ENCODE measurements at places on chromosomes 16 and 17.

- DNase-seq = peak; percentile 24
Observed at GRCh38 chr16:51696376-51696775, 545.3 kb upstream of the SALL1 start.

- DNase-seq = no peak
Observed at GRCh38 chr17:20997711-20998570, 44.9 kb downstream of the USP22 start.

- DNase-seq = no peak
Observed at GRCh38 chr17:76407509-76407908, 23.1 kb downstream of the SPHK1 start.

GRCh38 chr16:81696961-81697615 lies 82.0 kb upstream of the PLCG2 start:
- peak; percentile 65 for DNase-seq

DNA sequence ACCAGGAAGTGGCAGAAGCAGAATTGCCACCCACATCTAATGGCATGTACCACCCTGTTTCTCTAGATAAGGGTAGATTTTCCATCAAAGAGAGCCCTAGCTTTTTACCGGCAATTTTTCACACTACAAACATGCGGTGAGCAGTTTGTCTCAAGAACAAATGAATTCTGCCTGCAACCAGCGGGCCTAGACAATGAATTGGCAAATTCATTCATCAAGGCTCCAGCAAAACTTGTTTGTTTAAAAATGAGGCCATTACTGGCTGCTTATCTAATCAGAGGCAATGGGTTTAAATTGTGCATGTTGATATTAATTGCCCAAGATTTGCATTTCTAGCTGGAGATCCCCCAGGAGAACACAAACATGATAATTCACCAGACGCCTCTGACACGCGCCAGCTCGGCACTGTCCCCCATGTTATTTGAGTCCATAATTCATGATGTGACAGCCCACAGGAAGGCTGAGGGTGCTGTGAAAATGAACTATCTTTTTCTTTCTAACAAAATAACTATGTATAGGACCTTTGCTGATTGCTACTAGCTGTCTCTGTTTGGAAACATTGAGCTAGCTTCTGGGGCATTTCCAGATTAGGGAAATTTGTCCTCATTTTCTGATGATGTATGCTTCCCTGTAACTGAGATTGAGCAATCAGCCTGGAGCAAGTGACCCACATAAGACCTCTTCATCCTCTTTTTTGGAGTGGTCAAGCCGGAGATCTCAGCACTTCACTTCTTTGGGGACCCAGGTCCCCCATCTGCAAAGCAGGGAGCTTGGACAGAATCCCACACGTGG lies 80.8 kb downstream of the CNGB1 start:
- peak; percentile 49 for DNase-seq

- DNase-seq = peak; percentile 80
Observed at GRCh38 chr17:17440010-17440843, 36.6 kb upstream of the MED9 start.

- no peak for DNase-seq
Observed at GRCh38 chr17:15507896-15508295, 40.5 kb upstream of the CDRT4 start.

DNA sequence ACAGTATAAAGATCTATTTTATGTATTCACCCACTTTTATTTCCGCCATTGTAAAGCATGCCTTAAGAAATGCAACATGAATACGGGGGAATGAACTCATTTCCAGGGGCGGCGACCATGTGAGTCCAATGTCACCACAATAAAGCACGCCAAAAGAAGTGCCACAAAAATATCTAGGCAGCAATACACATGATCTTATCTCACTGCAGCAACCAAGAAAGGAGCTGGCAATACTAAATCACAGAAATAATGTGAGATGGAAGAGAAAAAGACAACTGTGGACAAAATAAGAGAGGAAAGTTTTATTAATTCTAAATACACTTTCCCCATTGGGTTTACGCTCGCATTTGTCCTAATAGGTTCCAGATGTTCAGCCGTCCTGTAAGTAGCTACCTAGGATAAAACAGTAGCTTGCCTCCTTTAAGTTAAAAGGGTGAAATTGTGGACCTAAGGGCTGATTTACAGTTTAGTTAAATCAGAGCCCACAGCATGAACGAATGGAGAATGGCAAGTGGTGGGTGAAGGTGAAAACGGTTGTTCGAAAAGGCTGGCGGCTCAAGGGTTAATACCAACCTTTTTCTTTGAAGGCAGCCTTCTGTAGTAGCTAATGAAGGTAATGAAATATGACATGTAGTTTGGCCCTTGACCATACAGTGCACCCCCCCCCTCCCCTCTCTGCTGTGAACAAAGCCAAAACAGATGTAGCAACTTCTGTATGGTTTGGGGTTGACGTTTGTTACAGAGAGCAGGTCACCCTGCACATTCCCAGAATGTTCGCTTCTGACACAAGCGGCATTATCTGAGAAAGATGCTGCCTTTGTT lies 504.2 kb upstream of the PSMD7 start:
- DNase-seq = no peak

DNA sequence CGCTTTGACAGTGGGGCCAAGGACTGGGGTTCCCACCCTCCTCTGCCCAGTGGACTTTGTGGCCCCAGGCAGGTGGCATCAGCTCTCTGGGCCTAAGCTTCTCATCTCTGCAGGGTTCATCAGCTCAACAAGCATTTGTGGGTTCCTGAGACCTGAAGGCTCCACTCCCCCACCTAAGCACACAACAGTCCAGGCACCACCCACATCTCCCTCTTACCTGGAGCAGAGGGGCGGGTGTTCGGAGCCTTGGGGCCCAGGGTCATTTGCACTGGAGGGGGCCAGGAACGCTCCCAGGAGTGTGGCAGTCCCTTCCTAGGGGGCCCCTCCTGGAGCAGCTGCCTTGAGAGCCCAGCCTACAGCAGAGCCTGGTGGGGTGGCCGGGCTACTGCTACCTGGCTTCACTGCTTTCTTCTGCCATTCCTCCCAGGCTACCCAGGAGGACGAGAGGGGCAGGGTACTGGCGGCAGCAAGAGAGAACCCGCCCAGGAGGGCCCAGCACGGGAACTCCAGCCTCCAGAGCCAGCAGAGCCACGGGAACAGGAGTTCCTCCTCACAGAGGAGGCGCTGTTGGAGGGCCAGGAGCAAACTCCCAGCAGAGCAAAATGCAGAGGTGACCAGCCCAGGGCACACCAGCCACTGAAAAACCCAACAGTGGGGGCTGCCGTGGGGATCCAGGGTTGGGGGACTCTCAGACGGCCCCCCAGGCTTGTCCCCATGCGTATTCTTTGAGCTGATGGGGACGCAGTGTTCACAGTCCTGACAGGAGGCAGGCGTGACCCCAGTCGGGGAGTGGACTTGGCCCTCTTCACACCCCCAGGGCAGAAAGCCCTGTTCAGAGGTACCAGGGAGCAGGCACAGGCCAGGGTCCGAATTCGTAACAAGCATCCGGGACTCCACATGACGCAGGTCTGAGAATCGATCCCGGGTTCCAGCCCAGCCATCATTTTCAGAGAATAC lies 35.1 kb upstream of the SLC38A10 start:
- no peak for DNase-seq

DNA sequence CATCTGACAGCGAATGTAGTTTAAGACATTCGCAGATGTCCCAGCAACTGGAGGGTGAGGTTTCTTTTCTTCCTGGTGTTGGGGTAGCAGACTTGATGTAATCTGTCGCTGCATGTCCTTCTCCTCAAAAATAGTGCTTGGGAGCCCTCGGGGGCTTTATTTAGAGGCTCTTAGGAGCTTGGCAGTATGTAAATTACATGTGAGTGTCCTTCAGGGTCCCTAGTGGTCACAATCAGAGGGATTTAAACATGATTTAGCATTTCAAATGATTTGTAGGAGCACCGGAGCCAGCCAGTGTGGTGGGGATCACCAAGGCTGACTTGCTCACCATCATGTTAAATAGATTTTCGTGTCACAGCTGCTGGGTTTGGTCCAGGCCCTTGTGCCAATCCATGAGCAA lies 8.8 kb upstream of the SALL1 start:
- DNase-seq = no peak

GRCh38 chr16:88738151-88739084 lies 32.1 kb downstream of the CTU2 start:
- no peak for DNase-seq

- DNase-seq = no peak
Observed at GRCh38 chr17:80712089-80712488, 167.5 kb downstream of the RPTOR start.

DNA sequence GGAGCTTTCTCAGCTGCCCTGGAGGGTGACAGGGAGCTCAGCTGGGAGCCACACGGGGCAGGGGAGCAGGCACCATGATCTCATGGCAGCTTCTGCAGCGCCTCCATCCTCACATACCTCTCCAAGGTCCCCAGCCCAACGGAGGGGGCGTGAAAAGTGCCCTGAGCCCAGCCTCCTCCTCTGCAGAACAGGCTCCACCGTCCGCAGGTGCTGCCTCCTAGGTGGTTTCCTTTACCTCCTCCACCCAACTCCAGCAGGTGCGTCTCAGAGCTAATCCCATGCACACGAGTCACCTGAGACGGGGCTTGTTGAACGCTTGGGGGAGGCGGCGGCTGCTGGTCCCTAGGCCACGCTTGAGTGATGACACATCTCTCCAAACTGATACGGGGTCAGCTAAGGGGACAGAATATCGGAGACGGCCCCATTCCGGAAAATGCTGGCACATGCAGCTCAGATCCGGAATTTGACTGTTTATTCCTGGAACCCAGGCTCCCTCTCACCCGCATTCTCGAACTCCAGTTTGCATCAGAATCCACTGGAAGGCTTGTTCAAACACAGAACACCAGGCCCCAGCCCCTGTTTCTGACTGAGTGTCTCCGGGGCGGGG lies 387 bp upstream of the SLC38A8 start:
- DNase-seq = no peak
